Activated T-helper 1 cell treated with Interleukin-2 at 50 U/mL for 16 hours (primary cell): ENCODE measurements at places on chromosomes 6 and 20.

DNA sequence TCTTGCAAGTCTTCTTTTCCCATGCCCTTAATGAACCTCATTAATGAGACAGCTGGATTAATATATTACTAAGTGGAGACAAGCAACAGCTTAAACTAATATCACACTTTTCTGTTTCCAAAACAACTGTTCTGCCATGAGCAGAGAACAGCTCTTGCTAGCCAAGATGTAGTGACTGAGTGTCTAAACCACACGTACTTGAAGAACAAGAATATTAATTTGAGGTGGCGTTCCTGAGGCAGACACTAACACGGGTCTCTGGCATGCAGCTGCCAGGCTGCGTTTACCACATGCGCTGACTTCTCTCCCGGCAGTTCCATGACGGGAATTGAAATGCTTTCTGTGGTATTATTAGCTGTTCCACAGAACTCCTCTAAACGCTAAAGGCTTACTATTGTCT is 80.6 kb downstream of the FNDC1 start:
- no peak for DNase-seq

GRCh38 chr20:2390951-2391675 is 10.4 kb downstream of the TGM6 start:
- no peak for DNase-seq

DNA sequence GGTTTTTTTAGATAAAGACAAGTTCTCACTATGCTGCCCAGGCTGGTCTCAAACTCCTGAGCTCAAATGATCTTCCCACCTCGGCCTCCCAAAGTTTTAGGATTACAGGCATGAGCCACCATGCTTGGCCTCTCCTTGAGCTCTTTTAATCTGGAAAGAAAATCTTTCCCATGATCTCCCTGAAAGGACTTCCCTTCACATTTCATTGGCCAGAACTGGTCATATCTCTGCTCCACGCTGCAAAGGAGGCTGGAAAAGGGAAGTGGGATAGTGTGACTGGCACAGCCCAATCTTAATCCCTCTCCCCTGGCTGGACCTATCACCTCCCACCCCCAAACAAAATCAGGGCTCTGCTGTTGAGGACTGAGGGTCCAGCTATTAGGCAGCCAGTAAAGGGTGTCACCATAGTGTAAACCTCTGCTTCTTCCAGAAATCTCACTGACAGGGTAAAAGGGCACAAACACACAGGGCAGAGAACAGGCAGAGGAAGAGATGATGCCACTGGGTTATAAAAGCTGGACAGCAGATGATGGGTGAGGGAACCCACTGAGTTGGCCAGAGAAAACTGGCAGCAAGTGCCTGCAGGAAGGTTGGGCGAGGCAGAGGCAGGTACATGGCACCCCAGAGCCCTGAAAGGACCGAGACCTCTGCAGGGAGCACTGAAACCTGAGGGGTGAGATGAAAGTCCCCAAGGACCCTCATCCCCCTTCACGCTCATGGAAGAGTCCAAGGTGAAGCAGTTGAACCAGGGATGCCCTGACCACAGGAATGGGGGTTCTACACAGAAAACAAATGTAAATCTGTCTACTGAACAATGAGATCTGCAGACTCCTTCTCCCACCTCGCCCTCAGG is 83.1 kb upstream of the PTPN1 start:
- no peak for DNase-seq

GRCh38 chr6:106980926-106981325 is 6.4 kb upstream of the CD24 start:
- no peak for DNase-seq

- no peak for DNase-seq
These were observed 51.3 kb downstream of the GFRA4 start for GRCh38 chr20:3611901-3612300.

DNA sequence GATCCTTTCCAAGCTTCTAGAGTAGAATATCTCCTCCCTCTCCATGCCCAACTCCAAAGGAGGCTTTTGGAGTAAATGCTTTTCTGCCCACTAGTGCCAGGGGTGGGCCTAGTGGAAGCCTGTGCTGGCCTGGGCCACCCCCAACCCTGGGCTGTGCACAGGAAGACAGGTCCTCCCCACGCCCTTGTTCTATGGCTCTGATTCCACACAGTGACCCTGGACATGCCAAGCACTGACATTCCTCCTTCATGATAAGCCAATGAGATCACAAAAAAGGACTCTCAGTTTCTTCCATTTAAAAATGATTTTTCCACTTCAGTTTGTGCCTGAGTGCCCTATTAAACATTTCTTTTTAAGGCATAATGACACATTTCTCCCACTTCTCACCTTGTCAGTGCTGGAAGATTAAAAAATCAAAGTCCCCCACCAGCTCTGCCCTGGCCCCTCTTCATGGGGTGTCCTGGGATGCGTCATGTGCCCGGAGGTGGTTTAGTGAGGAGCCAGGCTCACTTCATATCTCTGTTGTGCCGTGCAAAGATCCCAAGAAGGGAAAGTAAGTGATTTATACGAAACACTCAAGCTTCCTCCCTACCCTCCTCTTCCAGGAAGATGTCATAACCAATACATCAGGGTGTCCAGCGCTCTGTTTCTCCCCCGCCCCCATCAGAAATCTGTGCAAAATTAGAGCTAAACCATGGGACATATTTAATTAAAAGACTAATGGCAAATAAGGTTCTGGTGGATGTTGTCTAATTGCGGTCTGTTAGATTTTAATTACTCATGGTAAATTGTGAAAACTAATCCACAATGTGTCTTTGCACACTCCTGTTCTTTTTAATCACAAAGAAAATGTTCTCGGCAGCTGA is 255.0 kb downstream of the NRN1 start:
- no peak for DNase-seq

GRCh38 chr20:21028921-21029320 is 77.2 kb downstream of the LINC00237 start:
- DNase-seq: no peak

- no peak for DNase-seq
These were observed 4.8 kb downstream of the TRIM10 start for GRCh38 chr6:30156262-30156599.

DNA sequence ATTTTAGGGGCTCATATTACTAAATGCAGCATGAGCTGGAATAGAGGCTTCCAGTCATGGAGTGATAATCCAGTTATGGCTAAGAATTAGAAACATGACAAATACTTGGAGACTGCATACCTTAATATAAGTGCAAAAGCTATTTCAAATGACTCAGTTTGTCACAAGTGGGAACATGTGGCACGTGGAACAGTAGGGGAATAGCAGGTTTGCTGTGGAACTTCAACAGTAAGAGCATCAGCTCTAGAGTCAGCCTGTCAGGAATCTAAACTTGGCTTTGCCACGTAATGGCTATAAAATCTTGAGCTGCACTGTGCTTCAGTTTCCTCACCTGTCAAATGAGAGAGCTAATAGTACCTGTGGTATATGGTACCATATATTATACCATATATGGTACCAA is 62.1 kb downstream of the HTR1B start:
- no peak for DNase-seq

GRCh38 chr20:1112908-1113307 is 5.5 kb upstream of the PSMF1 start:
- DNase-seq: no peak

DNA sequence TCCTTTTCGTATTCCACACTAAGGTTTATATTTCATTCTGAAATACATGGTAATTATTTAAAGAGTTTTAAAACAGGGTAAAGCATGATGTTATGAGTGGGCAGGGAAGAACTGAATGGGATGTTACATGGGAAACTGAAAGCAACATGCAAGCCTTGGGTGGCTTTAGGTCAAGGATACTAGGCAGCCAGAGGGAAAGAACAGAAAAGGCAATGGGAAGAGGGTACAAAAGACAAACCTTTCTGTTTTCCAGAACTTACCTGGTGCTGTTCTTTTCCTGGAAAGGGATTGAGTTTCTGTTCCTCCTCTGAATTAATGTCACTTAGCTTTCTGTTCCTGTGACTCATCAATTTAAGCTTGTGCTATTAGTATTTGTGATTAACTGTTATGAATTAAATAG is 71.2 kb upstream of the SMIM8 start:
- DNase-seq: no peak

DNA sequence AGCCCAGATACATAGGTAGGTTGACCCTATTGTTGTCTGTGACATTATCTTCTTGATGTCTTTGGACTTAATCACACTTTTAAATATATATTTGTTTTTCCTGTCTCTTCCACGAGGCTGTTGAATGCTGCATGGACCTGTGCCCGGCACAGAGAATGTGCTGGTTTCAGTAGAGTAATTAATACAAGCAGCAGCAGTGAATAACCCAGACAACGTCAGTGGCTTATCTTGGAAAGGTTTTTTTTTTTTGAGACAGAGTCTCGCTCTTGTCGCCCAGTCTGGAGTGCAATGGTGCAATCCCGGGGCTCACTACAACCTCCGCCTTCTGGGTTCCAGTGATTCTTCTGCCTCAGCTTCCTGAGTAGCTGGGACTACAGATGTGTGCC is 108.2 kb downstream of the CDH26 start:
- no peak for DNase-seq

DNA sequence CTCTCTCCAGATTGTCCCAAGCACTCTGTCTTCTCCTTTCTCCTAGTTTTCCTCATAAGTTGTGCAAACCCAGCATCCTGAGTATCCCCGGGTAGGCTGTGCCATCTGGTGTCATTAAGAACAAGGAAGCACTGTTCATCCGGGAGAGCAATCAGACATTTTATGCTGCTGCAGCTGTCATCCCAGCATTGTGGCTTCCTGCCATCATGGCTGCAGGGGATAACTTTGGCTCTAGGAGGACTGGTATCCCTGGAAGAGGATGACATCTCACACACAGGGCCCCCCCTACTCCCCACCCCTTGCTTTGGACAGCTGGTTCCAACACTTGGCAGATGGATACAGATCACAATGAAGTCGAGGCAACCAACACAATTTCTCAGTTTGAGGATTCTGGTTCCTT is 1195.1 kb upstream of the MAP3K7 start:
- no peak for DNase-seq

DNA sequence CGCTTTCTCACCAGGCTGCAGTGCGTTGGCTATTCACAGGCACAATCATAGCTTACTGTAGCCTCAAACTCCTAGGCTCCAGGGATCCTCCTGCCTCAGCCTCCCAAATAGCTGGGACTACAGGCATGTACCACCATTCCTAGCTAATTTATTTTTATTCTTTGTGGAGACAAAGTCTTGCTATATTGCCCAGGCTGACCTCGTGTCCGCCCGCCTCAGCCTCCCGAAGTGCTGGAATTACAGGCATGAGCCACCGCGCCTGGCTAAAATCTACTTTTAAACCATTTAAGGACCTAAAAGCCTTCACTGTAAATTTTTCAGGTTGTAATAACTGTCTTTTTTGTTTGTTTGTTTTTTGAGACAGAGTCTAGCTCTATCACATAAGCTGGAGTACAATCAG is 15.2 kb downstream of the SAMHD1 start:
- no peak for DNase-seq

GRCh38 chr6:12419631-12420272 is 129.6 kb downstream of the EDN1 start:
- DNase-seq: no peak

DNA sequence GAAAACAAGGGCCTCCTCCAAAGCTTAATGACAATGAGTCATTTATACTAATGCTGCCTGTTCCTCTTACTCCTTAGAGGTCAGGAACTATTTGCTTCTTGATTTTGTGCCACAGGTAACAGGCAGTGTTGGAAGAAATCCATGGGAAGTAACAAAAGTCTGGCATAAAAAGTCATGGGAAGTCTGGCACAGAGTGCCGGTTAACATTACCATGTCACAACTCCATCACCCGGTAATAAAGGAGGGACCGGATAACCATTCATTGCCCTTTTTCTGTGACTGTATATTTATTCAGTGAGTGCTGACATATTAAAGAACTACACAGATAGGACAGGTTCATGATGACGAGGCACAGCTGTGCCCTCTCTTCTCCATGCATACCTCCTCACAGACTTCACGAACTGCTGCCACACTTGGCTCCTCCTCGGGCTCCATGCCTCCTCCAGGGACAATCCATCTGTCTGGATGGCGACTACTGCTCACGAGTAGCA is 50.9 kb downstream of the NUDT3 start:
- DNase-seq: no peak

DNA sequence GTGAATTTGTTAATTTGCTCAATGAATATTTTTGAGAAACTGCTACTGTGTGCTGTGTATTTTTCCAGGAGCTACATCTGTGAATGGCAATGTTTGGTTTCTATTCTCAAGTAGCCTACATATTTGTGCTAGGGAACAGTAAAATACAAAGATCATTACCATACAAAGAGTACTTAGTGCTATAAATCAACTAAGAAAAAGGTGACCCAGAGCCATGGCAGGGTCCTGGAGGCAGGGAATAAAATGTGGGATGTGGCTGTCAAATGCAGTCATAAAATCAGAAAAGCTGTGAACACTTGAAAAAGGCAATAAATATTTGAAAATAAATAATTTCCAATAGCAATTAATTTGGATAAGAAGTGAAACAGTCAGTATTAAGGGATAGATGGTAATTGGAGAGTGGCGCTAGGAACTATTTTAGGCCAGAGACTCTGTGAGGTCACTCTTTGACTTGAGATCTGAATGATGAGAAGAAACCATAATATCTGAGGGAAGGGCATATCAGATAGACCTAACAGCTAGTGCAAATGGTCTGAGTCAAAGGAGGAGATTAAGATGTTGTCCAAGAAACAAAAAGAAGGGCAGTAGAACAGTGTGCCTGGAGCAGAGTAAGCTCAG is 98.8 kb downstream of the MANEA start:
- DNase-seq: no peak

DNA sequence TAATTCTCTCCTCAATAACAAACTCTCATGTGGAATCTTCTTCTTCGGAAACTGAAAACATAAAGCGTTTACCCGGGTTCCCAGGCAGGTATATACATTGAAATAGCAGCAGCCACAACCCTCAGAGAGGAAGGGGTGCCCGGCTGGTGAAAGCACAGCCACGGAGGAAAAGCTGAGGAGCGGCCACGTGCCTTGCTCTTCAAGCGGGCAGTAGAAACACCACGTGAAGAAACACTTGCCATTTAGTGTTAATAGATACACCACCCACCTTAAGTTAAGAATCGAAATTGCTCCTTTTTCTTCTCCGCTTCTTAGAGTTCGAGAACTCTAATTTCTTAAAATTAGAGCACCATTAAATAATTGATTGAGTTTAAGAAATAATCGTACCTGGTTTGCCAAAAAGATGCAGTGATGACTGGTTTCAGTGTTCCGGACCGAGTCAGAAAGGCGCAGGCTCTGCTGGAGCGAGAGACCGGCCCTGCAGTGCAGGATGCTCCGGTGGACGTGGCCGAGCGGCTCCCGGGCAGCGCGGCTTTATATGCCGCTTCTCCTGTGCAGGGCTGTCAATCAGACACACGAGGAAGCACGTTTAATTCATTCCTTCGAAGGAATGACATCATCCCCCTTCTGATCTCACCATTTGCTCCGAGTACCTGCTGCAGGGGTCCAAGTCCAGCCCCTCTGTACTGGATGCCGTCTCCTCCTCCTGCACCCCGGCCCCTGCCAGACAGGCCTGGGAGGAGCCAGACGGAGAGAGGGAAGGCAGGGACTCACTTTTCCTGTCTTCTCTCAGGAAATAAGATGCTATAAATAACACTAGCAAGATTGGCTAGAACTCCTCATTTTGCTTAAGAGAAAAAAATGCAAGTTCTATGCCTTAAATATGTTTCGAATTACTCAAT is at the start of gene THBS2:
Gene THBS2, minus strand, starts transcription at position 510 of the 902 bp plus-strand sequence. CDS start 3,062 bp downstream, outside the sequence.
- DNase-seq: no peak
